ENCODE measurements at places on chromosomes 2 and 18. TPM values are rescaled to one million over a fixed set of nuclear protein-coding genes. Genes with fewer than 3 reads are reported as not detected.

- DNase-seq, result no peak
Measured at GRCh38 chr2:20632446-20632990, 18.4 kb downstream of the HS1BP3 start.

GREB1L gene
- polyA plus RNA-seq, result 0.71 TPM

GRCh38 chr2:189260361-189260814 is 80.8 kb upstream of the COL5A2 start:
- DNase-seq, result no peak

- DNase-seq, result no peak
Measured at GRCh38 chr2:223969315-223969714, 12.1 kb downstream of the MRPL44 start.

DNA sequence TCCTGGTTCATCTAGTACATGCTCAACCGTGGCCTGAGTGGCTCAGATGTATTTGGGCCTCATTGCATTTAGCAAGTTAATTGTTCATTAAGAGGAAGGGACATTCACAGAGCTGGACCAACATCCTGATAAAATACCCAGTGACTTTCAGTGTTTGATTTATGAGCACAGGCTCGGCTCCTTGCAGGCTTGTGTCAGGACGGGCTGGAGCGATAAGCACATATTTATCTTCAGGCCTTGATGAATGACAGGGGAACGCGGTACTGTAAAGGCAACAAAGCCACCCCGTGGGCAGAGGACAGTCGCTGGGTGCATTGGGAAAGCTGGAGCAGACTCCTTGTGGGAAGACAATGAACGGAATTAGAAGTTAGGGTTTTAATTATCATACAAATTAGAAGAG is 548.6 kb upstream of the HS6ST1 start:
- DNase-seq, result no peak

DNA sequence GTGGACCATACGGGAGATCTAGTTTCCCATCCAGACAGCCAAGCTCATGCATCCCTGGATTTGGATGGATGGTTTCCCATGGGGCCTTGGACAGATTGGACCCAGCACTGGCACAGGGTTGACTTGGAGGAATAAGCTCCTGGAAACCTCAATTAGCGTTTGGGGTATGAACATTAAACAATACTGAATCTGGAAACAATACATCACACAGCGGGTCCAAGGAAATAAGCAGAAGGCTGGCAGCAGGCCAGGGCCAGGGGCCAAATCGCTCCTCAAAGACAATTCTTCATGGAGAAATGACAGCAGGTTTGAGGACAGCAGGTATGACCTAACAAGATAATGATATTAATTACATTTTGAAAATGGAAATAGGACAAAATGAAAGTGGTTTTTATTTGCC is 540.6 kb downstream of the RIT2 start:
- DNase-seq, result no peak

- no peak for DNase-seq
Measured at GRCh38 chr2:10963155-10963554, 51.4 kb downstream of the KCNF1 start.

- no peak for DNase-seq
Measured at GRCh38 chr18:13262839-13263691, 44.5 kb downstream of the LDLRAD4 start.

- DNase-seq, result no peak
Measured at GRCh38 chr2:205705511-205706349, 23.4 kb downstream of the NRP2 start.

DNA sequence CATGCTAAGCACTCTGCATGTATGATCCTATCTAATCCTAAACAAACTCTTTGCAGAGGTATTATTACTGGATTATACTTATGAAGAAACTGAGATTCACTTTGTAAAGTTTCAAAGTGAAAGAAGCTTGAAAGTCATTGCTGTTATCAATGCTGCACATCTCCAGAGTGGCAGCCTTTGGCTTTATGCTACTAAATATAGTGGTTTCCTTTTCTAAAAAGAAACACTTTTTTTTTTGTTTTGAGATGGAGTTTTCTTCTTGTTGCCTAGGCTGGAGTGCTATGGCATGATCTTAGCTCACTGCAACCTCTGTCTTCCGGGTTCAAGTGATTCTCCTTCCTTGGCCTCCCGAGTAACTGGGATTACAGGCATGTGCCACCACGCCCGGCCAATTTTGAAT is 114.9 kb upstream of the RAB27B start:
- no peak for DNase-seq

- DNase-seq, result peak; percentile 20
Measured at GRCh38 chr18:54127759-54128378, 96.6 kb downstream of the MBD2 start.

Data from right lung (tissue), 10 donors.